Activated naive CD4-positive, alpha-beta T cell treated with anti-CD3 and anti-CD28 coated beads, Interleukin-2, amount 10 ng/mL, durations not matched to agents 7 days and 5 days (primary cell): ENCODE measurements at places on chromosomes 16 and 17.
A peak's percentile ranks its signal among the peaks of the same experiment; 100 is the strongest.

DNA sequence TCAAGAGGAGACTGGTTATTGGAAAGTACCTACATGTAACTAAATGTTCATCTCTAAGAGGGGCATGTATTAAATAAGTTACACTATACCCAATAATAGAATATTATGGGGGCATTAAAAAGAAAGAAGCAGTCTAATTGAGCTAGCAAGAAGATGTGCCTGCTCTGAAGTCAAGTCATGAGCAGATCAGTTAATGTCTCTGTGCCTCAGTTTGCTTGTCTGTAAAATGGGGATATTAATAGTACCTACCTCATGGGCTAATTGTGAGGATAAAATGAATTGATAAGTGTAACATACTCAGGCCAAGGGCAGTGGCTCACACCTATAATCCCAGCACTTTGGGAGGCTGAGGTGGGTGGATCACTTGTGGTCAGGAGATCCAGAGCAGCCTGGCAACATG lies 3.0 kb downstream of the CNGB1 start:
- DNase-seq: no peak

DNA sequence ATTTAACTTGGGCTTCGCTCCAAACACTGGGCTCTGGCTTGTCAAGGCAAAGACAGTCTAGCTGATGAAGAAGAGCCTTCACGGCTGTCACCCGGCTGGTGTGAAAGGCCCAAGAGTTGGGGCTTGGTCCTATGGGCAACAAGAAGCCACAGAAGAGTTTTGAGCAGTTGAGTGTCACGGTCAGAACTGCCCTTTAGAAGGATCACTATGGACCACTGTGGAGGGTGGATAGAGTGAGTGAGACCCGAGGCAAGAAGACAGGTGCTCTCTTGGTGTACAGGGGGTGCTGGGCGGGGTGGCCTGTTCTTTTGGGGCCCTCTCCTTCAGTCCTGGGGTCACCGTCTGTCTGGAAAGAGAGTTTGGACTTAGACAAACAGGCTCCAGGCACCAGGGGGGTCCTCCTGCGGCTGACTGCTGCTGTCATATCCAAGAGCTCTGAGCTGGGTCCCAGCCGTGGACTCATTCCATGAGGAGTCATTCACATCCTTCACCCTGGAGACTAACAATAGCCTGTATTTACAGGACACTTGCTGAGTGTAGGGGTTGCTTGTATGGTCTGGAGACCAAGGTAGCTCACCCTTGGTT lies 2.4 kb downstream of the PIMREG start:
- no peak for DNase-seq

- DNase-seq: no peak
Observed at GRCh38 chr16:27965801-27966200, 97.7 kb downstream of the GSG1L start.

DNA sequence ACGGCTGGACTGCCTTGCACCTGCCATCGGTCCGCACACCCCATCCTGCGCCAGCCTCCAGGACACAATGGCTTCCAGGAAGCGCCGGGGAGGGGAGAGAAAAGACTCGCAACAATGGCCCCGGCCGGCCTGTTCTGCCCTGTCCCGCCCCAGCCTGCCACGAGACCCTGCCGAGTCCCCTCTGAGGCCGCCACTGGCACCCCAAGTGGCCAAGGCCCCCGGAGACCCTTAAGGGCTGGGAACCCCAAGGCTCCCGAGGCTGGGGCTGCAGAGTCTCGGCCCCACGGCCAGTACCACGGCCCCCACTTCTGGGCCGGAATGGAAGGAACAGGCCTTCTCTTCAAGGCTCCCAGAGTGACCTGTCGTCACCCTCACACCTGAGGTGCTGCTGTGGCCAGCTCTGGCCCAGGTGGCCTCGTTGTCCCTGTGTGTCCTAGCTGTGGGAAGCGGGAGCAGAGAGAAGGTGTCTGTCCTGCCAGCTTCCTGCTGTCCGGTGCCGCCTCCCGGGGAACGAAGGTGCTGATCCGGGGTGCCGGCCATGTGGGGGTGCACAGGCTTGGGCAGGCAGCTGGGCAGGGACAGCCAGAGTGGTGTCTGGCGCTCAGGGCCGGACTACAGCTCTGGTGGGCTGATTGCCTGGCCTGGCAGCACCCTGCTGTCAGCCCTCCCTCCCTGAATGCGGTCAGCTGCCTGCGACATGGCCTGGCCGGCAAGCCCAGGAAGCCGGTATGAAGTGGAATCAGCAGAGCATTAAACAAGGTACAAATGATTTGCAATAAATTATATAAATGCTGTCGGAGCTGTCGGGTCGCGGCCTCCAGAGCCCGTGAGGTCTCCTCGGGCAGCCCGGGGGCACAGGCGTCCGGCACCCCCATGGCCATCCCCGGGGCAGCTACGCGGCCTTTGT lies 8.2 kb upstream of the CACNA1H start:
- no peak for DNase-seq

GRCh38 chr16:66207139-66207882 lies 159.2 kb upstream of the CDH5 start:
- DNase-seq: no peak

DNA sequence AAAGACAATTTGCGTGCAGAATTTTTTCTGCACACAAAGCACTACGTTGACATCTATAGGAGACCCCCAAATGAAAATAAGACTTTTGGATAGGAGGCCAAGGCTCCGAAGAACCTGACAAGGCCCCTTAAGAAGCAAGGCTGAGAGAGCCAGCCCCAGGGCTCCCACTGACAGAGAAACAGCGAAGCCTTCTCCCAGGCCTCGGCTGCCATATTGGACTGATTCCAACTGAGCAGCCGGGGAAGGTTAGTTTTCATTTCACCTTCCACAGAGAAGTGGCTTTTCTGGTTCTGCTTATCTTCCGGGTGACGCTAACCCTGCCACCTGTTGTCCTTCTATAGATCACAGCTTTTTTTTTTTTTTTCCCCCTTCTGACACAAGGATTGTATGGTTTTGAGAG lies 356.7 kb downstream of the SOX9 start:
- DNase-seq: no peak

GRCh38 chr16:57704011-57704904 lies 9.7 kb downstream of the DRC7 start:
- no peak for DNase-seq

DNA sequence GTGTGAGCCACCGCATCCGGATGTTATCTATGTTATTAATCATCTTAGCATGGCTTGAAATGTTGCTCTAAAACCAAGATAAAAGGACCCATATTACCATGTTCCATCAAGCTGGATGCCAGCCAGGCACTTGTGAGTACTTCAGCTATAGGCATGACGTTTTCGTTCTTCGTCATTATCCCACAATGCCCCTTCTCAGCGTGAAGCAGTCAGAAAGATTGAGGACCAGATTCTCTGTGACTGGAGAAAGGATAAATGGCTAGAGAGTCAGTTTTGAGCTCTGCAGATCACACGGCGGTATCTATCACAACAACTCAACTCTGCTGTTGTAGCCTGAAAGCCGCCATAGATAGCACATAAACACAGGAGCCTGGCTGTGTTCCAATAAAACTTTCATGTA lies 29.8 kb upstream of the LCMT1 start:
- DNase-seq: no peak

DNA sequence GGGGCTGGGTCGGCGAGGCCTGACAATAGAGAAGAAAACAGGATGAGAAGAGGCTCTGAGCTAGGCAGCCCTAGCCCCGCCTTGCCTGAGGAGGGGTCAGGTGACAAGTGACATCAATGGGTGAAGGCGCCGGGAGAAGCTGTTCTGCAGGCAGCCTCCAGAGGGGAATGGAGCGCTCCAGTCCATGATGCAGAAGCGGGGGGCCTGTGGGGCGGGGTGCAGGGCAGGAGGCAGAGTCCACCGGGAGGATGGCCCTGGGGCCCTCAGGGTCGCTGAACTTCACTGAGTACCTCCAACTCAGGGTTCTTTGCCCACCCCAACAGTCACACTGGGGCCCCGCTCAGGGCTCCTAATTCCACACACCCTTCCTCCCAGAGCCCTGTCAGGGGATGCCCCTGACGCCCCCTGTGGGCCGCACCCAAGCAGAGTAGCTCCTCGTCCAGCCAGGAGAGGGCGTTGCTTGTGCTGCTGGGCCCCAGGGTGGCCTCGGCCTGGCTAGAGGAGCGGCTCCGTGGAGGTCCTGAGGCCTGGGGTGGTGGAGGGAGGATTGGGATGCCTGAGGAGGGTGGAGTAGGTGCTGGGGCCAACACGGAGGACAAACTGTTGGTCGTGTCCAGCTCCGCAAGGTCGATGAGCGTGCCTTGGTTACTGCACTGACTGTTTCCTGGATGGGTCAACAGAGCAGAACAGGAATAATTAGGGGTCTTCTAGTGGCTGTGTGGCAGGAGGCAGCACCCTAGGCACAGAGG lies 20.8 kb downstream of the GGA3 start:
- peak; percentile 54 for DNase-seq

- no peak for DNase-seq
Observed at GRCh38 chr16:12406158-12406557, 397.5 kb downstream of the CPPED1 start.

DNA sequence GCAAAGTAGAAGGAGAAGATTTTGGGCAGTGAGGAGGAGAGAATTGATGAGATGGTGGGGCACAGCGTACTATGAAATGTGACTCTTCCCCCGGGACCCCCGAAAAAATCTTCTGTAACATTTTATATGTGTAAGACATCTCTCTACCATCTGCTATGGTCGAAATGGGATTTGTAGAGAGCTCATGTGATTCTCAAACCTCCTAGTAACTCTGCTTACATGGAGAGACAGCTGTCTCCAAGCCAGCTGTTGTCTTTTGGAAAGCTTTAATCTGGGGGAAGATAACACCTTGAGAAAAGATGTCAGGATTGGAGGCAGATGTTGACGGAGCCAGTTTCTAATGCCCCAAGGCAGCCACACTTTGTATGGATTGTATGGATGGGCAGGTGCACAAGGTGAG lies 94.1 kb downstream of the PRKCB start:
- DNase-seq: no peak

GRCh38 chr17:4362141-4362540 lies 4.3 kb downstream of the UBE2G1 start:
- DNase-seq: no peak

GRCh38 chr16:71919035-71919434 lies 23.7 kb downstream of the IST1 start:
- no peak for DNase-seq

- DNase-seq: no peak
Observed at GRCh38 chr17:62615503-62615902, 12.0 kb upstream of the MRC2 start.

DNA sequence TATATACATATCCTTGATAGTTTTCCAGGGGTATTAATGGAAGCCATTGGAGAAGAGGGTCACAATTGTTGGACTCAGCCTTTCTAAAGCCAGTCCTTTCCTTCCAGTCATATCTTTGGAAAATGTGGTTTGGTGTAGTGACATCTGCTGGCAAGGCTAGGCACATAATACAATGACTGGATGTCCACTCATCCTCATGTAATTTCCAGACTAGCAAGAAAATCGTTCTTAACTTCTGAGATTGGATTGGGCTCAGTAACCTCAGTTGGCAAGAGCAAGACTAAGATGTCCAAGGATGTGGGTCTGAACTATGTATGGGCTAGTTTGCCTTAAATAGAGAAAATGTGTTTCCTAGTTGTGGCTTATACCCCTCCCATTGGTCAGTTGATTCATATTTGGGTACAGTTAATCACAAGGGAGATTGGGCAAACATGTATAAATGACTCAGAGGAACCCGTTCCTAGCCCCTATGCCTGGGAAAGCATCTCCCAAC lies 8.7 kb upstream of the KAT7 start:
- DNase-seq: peak; percentile 37

DNA sequence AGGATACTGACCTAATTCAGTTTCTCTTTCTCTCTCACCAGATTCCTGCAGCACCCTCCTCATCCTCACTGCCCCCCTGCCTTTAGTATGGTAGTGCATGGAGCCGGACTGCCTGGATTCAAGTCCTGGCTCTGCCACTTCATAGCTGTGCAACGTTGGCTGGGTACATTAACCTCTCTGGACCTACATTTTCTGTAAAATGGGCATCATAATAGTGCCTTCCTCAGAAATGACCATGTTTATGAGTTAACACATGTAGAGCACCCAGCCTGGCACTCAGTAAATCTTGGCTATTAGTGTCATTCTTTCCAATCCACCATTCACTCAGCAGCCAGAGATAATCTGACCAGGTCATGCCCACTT lies 7.3 kb downstream of the UNC119 start:
- DNase-seq: no peak

DNA sequence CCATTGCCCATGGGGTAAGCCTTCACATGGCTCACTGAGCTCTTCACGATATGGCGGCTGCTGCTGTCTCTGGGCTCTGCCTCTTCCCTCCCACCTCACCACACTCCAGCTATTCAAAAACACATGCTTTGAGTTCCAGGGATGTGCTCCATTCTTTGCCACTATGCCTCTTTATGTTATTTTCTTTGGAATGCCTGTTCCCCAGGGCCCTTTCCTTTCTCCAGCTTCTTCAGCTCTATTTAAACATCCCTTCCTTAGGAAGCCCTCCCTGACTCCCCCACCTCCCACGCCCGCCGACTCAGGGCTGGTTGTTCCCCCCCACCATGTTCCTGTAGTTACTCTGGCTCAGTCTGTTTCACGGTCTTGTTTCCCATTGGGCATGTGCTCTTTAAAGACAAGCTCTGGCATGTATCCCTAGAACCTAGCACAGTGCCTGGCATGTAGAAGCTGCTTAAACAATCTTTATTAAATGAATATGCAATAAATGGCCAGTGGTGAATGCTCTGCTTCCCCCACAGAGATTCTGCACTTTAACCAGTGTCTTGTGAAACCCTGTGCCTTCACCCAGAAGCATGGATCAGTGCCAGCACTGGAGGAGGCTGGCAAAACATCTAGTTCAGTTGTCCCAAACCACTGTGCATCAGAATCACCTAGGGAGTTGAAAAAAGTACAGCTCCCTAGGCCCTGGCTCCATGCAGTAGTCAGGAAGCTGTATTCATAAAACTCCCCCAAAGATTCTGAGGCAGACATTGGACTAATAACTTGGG lies 6.9 kb downstream of the MYCBPAP start:
- no peak for DNase-seq

GRCh38 chr17:18851201-18851600 lies 6.7 kb upstream of the PRPSAP2 start:
- no peak for DNase-seq

GRCh38 chr16:760065-760464 lies 469 bp upstream of the MSLN start:
- DNase-seq: no peak

DNA sequence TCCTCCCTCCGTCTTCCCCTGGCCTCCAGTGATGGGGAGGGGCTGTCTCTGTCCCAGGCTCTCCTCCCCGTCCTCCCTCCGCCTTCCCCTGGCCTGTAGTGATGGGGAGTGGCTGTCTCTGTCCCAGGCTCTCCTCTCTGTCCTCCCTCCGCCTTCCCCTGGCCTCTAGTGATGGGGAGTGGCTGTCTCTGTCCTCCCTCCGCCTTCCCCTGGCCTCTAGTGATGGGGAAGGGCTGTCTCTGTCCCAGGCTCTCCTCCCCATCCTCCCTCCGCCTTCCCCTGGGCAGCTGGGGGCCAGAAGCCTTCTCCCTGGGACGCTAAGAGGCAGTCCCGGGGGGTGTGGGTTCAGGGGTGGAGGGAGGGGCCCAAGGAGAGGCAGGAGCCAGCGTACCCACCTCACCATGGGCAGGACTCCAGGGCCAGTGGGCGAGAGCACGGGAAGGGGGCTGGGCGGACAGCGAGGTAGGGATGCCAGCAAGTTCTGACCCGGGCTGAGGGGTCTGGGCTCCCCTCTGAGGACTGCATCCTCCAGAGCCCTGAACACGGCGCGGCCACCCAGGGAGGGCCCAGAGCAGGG lies 14.8 kb downstream of the UTS2R start:
- DNase-seq: no peak
